ENCODE measurements at places on chromosomes 16 and 17.

DNA sequence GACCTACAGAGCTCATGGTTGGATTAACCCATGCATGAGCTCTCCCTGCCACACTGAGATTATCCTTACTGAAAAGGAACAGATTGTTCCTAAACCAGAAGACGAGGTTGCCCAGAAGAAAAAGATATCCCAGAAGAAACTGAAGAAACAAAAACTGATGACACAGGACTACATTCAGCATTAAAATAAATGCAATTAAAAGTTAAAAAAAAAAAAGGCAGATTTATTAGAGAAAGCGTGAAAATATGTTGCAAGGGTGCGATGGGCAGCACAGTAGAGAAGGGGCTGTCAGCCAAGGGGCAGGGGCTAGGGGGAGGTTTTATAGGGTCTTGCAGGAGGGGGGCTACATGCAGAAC is 40.2 kb upstream of the BPTF start:
- H3K4me1 ChIP-seq = no peaks in the 10 kb centered on the region
- DNase-seq = no peak
- no peaks in the 10 kb centered on the region for H3K27me3 ChIP-seq
- no peak overlapping the region for H3K4me3 ChIP-seq
- H3K27ac ChIP-seq = no peak overlapping the region
- H3K36me3 ChIP-seq = no peaks in the 10 kb centered on the region

- H3K4me3 ChIP-seq = no peak overlapping the region
- no peak overlapping the region for H3K27ac ChIP-seq
- H3K36me3 ChIP-seq = no peaks in the 10 kb centered on the region
- no peak for DNase-seq
- H3K27me3 ChIP-seq = no peaks in the 10 kb centered on the region
- peaks cover 3% of the 10 kb centered on the region for H3K4me1 ChIP-seq
Measured at GRCh38 chr17:17022456-17022855, 19.8 kb upstream of the MPRIP start.

DNA sequence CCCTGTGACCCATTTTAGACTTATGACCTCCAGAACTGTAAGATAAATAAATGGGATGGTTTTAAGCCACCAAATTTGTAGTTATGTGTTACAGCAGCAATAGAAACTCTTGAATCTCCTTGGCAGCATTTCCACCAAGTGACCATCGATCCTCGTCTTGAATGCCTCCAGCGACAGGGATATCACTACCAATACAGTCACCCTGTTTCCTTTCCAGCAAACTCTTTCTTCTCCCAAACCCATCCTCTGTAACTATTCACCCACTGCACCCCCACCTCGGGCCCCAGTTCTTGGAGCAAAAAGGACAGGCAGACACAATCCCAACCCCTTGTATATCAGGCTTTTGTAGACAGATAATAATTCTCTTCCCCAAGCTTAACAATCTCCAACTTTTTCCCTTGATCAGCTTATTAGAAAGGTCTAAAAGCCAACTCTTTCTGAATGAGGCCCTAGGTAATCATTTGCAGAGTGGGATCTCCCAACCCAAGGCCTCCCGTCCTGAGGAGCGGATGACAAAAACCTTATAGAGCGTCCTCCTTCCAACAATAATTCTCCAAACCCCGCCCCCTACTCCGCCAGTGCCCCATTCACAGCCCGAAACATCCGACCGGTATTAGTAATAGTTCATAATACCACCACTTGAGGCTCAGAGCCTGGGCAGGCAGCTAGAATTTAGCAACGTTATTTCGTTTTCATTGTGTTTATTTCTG is 14.7 kb upstream of the PLLP start:
- peak; percentile 62 for DNase-seq
- H3K4me3 ChIP-seq = peak overlapping the region; percentile 71
- peaks cover 2% of the 10 kb centered on the region for H3K4me1 ChIP-seq
- H3K27me3 ChIP-seq = no peaks in the 10 kb centered on the region

GRCh38 chr17:28711723-28712031 is at the start of gene PROCA1:
Gene PROCA1 (minus strand): TSS chr17:28711888. CDS start chr17:28711660, 228 bp downstream.
- H3K4me1 ChIP-seq = peaks cover 35% of the 10 kb centered on the region
- peaks cover 20% of the 10 kb centered on the region for H3K36me3 ChIP-seq
- H3K4me3 ChIP-seq = peak within 1 kb of the TSS; percentile 86
- H3K27ac ChIP-seq = peak within 1 kb of the TSS; percentile 91
- no peak for DNase-seq
- no peaks in the 10 kb centered on the region for H3K27me3 ChIP-seq

GRCh38 chr17:41386227-41386626 is 4.1 kb upstream of the KRT34 start:
- H3K27ac ChIP-seq = no peak overlapping the region
- no peak overlapping the region for H3K4me3 ChIP-seq
- H3K4me1 ChIP-seq = no peaks in the 10 kb centered on the region
- no peaks in the 10 kb centered on the region for H3K27me3 ChIP-seq
- no peaks in the 10 kb centered on the region for H3K36me3 ChIP-seq
- DNase-seq = no peak

DNA sequence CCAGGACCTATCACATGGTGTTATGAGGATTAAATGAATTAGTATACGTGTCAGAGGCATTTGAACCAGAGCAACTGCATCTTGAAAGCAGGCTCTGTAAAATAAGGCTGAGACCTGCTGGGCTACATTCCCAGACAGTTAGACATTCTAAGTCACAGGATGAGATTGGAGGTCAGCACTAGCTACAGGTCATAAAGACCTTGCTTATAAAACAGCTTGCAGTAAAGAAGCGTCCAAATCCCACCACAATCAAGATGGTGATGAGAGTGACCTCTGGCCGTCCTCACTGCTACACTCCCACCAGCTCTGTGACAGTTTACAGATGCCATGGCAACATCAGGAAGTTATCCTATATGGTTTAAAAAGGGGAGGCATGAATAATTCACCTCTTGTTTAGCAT is 71.8 kb downstream of the IRF8 start:
- H3K4me3 ChIP-seq = no peak overlapping the region
- H3K36me3 ChIP-seq = no peaks in the 10 kb centered on the region
- no peak overlapping the region for H3K27ac ChIP-seq
- H3K4me1 ChIP-seq = peaks cover 7% of the 10 kb centered on the region

- no peaks in the 10 kb centered on the region for H3K27me3 ChIP-seq
- no peak overlapping the region for H3K4me3 ChIP-seq
- H3K36me3 ChIP-seq = peaks cover 22% of the 10 kb centered on the region
- no peak for DNase-seq
- H3K4me1 ChIP-seq = peaks cover 7% of the 10 kb centered on the region
- H3K27ac ChIP-seq = peak overlapping the region; percentile 33
Measured at GRCh38 chr17:32943647-32944191, 15.8 kb downstream of the TMEM98 start.

DNA sequence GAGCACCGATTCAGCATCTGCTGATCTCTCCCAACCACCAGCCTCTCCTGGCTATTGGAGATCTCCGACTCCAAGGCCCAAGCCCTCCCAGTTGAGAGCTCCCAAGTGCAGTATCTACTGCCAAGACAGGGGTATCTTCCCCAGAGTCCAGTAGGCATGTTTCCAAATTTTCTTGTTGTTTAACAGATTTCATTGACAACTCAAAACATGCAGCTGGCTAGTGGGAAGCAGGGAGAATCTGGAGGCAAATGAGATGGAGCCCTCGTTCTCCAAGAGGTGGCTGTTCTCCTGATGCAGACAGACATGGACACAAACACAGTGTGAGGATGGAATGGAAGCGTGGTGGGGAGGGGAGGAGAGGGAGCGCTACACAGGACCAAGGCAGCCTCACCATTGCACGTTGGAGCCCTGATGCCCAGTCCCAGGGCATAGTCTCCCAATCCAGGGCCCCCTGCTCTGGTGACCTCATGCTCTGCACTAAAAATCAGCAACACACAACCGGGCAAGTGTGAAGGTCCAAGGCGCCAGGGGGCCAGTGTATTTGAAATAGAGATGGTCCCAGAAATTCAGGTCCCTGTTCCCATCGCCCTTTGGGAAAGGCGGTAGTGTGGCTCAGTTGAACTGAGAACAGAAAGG is 31.7 kb downstream of the SMARCE1 start:
- no peaks in the 10 kb centered on the region for H3K36me3 ChIP-seq
- H3K27ac ChIP-seq = no peak overlapping the region
- no peaks in the 10 kb centered on the region for H3K27me3 ChIP-seq
- no peaks in the 10 kb centered on the region for H3K4me1 ChIP-seq
- no peak overlapping the region for H3K4me3 ChIP-seq

- H3K27ac ChIP-seq = no peak within 1 kb of the TSS
- H3K4me1 ChIP-seq = peaks cover 19% of the 10 kb centered on the region
- no peak for DNase-seq
- H3K4me3 ChIP-seq = no peak within 1 kb of the TSS
- peaks cover 15% of the 10 kb centered on the region for H3K36me3 ChIP-seq
- H3K27me3 ChIP-seq = no peaks in the 10 kb centered on the region
Measured at GRCh38 chr16:31135535-31136286, at the start of gene PRSS8. Gene PRSS8 (minus strand): TSS chr16:31135727. CDS start chr16:31135498, 229 bp downstream.

- no peaks in the 10 kb centered on the region for H3K36me3 ChIP-seq
- H3K27me3 ChIP-seq = no peaks in the 10 kb centered on the region
- DNase-seq = no peak
- H3K4me3 ChIP-seq = no peak overlapping the region
- no peaks in the 10 kb centered on the region for H3K4me1 ChIP-seq
Measured at GRCh38 chr16:68426347-68426652, 22.0 kb downstream of the SMPD3 start.

DNA sequence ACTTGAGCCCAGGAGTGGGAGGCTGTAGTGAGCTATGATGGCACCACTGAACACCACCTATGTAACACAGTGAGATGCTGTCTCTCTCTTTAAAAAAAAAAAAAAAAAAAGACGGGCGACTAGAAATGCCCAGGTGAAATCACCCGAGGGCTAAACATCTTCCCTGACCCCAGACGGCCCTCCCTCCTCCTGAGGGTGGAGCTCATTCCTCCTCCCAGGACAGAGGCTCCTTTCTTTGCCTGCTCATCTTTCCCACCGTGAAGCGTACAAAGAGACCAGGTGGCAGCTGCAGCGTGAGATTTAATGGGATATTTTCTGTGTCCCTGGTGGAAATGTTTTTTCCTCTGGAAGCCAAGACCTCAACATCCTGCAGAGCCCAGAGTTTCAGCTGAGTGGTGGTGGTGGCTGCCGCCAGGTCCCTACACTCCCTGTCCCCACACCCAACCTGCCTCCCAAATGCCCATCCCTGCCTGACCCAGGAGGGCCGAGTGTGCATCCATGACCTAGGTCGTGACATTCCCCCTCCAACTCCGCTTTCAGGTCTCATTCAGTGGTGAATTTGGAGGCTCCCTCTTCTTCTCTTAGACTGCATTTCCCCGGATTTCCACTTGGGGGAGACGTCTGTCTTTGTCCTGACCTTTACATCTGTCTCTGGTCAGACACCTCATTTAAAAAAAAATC is 14.4 kb upstream of the GPRC5B start:
- no peak for DNase-seq
- no peaks in the 10 kb centered on the region for H3K4me1 ChIP-seq
- H3K27ac ChIP-seq = no peak overlapping the region
- no peak overlapping the region for H3K4me3 ChIP-seq
- H3K36me3 ChIP-seq = no peaks in the 10 kb centered on the region

GRCh38 chr16:84538222-84538840 is 33.9 kb upstream of the MEAK7 start:
- no peak overlapping the region for H3K4me3 ChIP-seq
- peaks cover 8% of the 10 kb centered on the region for H3K4me1 ChIP-seq
- H3K36me3 ChIP-seq = no peaks in the 10 kb centered on the region
- H3K27me3 ChIP-seq = no peaks in the 10 kb centered on the region
- DNase-seq = no peak

- DNase-seq = no peak
- peaks cover 23% of the 10 kb centered on the region for H3K4me1 ChIP-seq
- H3K27me3 ChIP-seq = no peaks in the 10 kb centered on the region
- no peak overlapping the region for H3K27ac ChIP-seq
- peak overlapping the region; percentile 89 for H3K4me3 ChIP-seq
Measured at GRCh38 chr17:82021107-82021899, 1.4 kb downstream of the CENPX start.

GRCh38 chr17:28118362-28118761 is 75.9 kb downstream of the NLK start:
- no peaks in the 10 kb centered on the region for H3K36me3 ChIP-seq
- H3K27ac ChIP-seq = no peak overlapping the region
- no peaks in the 10 kb centered on the region for H3K27me3 ChIP-seq

- no peak overlapping the region for H3K4me3 ChIP-seq
- H3K36me3 ChIP-seq = no peaks in the 10 kb centered on the region
- no peak for DNase-seq
- peaks cover 31% of the 10 kb centered on the region for H3K4me1 ChIP-seq
- H3K27me3 ChIP-seq = peaks cover 45% of the 10 kb centered on the region
Measured at GRCh38 chr17:61454381-61455323, 2.4 kb downstream of the TBX4 start.

GRCh38 chr17:40418428-40418706 is 671 bp upstream of the TOP2A start:
- H3K27ac ChIP-seq = peak overlapping the region; percentile 34
- no peak for DNase-seq
- H3K27me3 ChIP-seq = no peaks in the 10 kb centered on the region
- H3K4me1 ChIP-seq = no peaks in the 10 kb centered on the region
- peak overlapping the region; percentile 76 for H3K4me3 ChIP-seq

DNA sequence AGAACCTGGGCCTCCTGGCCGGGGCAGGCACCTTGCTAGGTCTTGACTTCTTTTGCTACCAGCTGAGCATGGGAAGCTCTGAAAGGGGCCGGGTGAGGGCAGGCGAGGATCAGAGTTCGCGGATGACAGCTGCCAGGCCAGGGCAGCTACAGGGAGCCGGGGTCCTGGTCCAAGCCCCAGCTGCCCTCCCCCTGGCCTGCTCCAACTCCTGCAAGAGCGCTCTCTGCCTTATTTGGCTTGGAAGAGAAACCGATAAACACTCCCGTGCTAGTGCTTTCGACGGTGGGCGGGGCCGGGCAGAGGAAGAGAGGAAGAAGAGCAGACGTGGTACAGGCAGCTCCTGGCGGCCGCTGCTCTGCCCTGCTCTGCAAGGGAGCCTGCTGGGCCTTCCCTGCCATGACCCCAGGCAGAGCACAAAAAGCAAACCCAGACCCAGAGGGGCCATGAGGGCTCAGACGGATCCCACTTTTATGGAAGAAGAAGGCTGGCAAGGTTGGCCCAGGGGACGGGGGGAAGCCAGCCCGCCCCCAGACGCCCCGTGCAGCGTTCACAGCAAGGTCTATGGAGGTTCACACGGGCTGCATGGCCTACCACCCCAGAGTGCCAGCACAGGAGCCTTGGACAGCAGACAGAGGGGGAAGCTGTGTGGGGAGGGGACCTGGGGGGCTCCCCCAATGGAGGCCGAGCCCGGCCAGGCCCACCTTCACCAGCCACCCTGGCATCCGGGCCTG is 25.6 kb downstream of the PIEZO1 start:
- no peaks in the 10 kb centered on the region for H3K27me3 ChIP-seq
- no peak overlapping the region for H3K27ac ChIP-seq
- no peaks in the 10 kb centered on the region for H3K36me3 ChIP-seq
- DNase-seq = no peak
- no peaks in the 10 kb centered on the region for H3K4me1 ChIP-seq

GRCh38 chr16:84049403-84050060 is 6.9 kb upstream of the SLC38A8 start:
- H3K27ac ChIP-seq = no peak overlapping the region
- H3K27me3 ChIP-seq = no peaks in the 10 kb centered on the region
- H3K4me3 ChIP-seq = no peak overlapping the region
- no peaks in the 10 kb centered on the region for H3K4me1 ChIP-seq

- no peak overlapping the region for H3K27ac ChIP-seq
- no peaks in the 10 kb centered on the region for H3K27me3 ChIP-seq
- H3K36me3 ChIP-seq = no peaks in the 10 kb centered on the region
- DNase-seq = no peak
- H3K4me3 ChIP-seq = no peak overlapping the region
Measured at GRCh38 chr16:66254751-66255150, 111.7 kb upstream of the CDH5 start.

Measured in thoracic aorta (tissue), 2 donors.